ENCODE measurements at places on chromosomes 12 and 14.

DNA sequence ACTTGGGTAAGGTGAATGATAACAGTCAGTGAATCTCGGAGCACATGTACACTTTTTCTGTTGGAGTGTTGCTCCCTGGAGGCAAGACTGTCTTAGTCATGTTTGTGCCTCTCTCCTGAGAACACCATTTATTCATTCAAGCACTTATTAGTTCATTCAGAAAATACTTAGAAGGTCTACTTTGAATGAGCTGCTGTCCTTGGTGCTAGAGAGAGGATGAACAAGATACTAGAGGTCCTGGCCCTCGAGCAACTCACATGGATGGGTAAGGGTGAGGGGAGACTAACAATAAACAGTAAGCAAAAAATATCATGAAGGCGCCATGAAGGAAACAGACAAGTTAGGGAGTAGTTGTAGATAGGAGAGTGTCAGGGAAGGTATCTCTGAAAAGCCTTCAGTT is 17.1 kb upstream of the SAMD4A start:
- no peak for DNase-seq

GRCh38 chr14:99036611-99037293 is 235.2 kb downstream of the BCL11B start:
- DNase-seq = no peak

DNA sequence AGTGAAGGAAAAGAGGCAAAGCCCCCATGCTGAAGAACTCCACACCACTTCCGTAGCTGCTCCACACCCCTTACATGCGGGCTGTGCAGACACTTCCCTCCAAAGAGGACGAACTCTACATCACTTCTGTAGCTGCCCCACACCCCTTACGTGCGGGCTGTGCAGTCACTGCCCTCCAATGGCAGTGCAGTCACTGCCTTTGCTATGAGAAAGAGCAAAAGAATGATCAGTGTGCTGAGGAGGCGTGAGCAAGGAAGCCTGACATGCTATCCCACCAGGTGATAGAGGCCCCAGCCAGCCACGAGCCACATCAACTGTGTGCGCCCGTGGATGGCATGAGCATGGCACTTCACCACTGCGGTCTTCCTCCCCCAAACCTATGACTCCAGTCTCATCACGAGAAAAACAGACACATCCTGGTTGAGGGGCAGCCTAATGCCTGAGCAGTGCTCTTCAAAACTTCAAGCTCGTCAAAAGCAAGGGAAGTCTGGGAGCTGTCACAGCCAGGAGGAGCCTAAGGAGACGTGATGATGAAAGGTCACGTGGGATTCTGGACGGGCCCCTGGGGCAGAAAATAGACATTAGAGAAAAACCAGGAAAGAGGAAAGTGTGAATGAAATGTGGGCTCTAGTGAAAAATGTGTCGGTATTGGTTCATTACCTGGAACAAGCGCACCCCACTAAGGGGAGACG is 60.8 kb upstream of the C14orf180 start:
- DNase-seq = no peak

GRCh38 chr12:57128519-57129247 is 400 bp downstream of the LRP1 start:
- no peak for DNase-seq

DNA sequence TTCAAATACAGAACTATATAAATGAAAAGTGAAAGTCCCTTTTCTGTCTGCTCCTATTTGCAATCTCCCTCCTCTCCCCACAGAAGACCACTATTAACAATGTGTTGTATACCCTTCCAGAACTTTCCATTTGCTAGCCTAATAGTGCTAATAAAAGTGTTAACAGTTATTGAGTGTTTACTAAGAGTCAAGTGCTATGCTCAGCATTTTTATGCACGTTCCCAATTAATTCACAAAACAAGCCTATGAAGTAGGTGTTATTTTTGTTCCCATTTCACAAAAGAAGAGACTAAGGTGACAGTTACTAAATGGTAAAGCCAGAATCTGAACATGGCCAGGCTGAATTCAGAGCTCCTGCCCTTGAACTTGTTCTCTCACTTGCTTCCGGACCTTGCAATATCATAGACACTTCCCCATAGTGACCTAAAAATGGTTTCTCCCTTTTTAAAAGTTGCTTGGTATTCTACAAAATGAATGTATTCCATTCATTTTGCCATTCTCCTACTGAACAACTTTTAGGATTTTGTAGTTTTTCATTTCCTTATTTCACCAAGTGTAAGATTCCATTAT is 1.6 kb upstream of the PRKAB1 start:
- no peak for DNase-seq

DNA sequence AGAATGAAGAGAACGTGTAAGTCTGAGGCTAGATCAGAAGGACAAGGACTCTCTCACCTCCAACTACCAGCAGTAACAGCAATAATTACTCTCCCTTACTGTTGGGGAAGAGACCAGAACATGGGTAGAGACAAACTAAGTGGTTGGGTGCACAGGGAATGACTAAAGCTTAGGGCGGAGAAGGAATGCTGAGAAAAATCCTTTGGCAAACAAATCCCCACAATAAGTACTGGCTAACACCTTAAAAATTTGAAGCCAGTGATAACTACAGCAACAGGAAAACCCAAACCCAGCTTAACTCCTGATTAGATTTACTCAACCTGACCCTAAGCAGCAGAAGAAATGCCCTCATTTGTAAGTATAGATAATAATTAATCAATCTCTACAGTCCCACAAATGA is 759.0 kb downstream of the AACS start:
- no peak for DNase-seq

DNA sequence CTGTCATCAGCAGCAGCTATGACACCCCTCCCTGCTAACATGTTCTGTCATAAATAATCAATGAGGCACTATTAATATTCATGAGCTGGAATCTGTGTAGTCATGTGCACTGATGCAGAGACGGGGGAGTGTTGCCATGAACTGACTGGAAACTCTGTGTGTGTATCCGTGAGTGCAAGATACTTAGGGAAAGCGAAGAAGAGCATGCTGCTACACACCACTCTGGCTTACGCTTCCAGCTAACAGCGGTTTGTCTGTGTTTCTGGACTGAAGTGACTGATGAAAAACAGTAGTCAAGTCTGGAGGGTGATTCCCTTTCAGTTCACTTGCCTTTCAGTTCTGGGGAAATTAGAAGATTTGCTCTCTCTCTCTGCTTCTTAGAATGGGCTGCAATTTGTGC is 249.4 kb downstream of the PDZRN4 start:
- DNase-seq = no peak

DNA sequence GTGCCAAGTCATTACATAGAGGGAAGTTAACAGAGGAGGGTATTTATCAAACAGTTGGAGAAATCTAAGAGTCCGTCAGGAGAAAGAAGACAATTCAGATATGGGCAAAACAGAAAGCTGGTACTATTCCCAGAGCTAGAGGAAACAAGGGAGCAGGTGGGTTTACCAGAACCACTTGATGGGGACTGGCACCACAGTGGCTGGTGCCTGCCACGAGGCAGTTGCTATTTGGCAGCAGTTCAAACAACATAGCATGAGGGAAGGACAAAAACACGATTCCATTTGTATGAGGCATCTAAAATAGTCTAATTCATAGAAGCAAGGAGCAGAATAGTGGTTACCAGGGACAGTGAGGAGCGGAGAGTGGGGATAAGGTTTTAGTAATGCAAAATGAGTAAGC is 24.6 kb upstream of the KLRD1 start:
- no peak for DNase-seq
